ENCODE measurements at places on chromosomes 2 and 18. TPM values are rescaled to one million over a fixed set of nuclear protein-coding genes. Genes with fewer than 3 reads are reported as not detected.

Gene IL1B
- 0.18 TPM for total RNA-seq

DNA sequence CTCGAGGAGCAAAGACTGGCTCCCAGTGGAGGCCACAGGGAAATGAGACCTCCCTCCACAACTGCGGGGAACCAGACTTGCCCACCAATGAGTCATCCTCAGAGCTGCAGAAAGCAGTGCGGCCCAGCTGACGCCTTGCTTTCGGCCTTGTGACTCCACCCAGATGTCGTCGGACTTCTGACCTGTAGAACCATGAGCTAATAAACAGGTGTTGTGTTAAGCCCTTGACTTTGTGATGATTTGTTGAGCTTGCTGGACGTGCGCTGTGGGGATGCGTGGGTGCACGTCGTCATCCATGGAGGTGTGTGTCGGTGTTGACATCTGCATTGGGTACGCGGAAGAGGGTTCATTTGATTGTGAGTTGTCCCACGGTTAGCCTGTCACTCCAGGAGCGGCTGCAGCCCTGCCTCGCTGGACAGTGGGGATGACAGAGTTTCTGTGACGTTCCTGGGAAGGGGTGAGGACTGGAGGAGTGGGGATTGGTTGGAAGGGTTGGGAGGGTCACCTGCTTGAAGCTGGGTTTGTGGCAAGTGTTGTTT lies 154.1 kb downstream of the SH3BP4 start:
- no peak for DNase-seq

DNA sequence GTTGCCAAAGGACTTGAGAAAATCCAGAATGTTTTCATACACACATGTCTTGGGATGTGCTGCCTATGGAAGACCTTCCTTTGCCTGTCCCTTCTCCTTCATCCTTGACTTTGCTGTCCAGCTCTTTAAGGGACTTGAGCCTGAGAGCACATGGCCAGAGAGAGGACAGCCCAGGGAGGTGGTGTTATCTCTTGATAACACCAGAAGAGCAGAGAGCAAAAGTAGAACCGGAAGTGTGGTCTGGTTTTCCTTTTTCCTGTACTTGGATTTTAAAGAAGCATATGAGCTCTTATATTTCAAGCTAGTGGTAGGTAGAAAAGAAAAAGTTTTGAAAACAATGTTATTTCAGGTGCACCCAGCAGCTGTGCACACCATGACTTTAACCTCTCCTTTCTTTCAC lies 94.1 kb upstream of the ZNF532 start:
- DNase-seq, result no peak

DNA sequence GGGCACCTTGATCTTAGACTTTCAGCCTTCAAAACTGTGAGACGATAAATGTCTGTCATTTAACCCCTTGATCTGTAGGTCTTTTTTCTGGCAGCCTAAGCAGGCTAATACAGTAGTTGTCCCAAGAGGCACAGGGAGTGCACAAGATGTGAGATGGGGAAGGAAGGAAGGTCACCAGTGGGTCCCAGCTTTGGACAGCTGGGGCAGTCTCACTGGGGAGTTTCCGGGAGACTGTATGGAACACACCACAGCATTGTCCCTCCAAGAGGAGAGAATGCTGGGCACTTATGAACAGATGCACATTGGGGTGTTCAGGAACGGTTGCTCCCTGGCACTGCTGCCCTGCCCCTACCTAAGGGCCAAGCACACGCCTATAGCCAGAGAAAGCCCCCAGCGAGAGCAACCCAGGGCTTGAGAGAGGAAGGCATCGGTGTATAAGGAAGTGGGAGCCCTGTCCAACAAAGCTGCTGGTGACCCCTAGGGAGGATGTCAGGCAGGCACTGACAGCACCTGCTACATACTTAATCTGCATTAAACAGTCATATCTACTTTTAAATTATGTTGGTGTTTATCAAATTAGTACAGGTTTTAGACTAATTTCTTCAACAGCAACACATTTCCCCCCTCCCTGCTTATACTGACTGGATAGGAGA lies 11.6 kb upstream of the NCK2 start:
- DNase-seq, result no peak

GRCh38 chr2:134314202-134314601 lies 60.3 kb downstream of the MGAT5 start:
- no peak for DNase-seq

GRCh38 chr2:113251118-113251517 lies 27.6 kb downstream of the PAX8 start:
- peak; percentile 46 for DNase-seq

- no peak for DNase-seq
Observed at GRCh38 chr18:57533006-57533867, 53.3 kb downstream of the FECH start.

Measured in activated CD4-positive, alpha-beta T cell treated with anti-CD3 and anti-CD28 coated beads for 36 hours (primary cell).